ENCODE measurements at places on chromosomes 6 and 20.

DNA sequence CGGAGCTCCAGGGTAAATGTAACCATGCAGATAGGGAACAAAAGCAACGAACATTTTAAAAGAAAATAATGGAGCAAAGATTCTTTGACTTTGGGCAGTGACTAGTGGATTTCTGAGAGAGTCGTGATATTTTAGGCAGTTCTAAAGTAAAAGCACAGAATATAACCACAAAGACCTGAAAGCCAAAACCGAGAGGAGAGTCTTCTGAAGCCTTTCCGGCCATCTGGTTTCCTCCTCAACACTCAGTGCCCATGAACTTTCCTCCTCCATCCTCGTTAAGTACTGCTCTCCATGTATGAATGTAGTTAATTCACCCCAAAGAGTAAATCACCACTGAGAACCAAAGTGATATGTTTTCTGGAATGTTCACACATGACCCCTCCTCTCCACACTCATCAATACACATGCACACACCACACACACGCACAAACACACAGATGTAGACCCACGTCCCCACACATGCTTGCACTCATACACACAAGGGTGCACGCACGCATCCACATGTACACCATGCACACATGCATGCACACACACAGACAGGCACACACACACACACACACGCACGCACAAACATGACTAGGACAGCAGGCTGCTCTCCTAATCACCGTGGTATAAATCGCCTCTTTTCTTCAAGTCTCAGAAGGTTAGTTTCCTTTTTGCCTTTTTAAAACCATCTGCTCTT, 109.5 kb downstream of the MYLK4 start:
- DNase-seq: no peak

GRCh38 chr6:75935473-75935793, 137.0 kb downstream of the IMPG1 start:
- DNase-seq: no peak

- no peak for DNase-seq
These were observed 5.3 kb downstream of the LINC00237 start for GRCh38 chr20:21100578-21101452.

- DNase-seq: no peak
These were observed 229.1 kb downstream of the NFATC2 start for GRCh38 chr20:51313358-51313827.

- DNase-seq: no peak
These were observed 29.1 kb upstream of the PHACTR3 start for GRCh38 chr20:59575216-59575615.

GRCh38 chr6:108658174-108658573, 97.5 kb downstream of the FOXO3 start:
- DNase-seq: no peak

- peak; percentile 64 for DNase-seq
These were observed 14.2 kb downstream of the PAX1 start for GRCh38 chr20:21719592-21720214.

GRCh38 chr6:25266456-25267100, 12.6 kb upstream of the CARMIL1 start:
- no peak for DNase-seq

- peak; percentile 71 for DNase-seq
These were observed 24.0 kb downstream of the MTFR2 start for GRCh38 chr6:136226027-136226673.

GRCh38 chr20:36833275-36834020, 42.5 kb upstream of the TLDC2 start:
- peak; percentile 29 for DNase-seq

GRCh38 chr6:145878591-145879295, 64.1 kb upstream of the FBXO30 start:
- DNase-seq: no peak

DNA sequence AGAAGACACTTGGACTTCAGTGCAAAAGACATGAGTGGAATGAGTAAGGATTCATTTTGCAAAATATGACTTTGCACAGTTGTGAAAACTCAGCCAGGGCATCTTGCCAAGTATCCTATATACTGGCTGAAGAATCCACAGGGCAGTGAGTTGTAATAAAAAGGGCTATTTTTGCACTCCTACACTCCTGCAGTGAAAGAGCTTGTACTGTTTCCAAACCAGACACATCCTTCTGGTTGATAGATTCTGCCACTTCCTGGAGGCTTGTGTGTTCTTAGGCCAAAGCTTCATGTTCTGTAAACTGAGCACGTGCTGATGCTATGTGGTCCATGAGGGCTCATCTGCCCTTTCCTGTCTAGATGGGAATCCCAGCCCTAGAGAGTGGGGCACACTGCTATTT, 34.9 kb downstream of the GMPR start:
- no peak for DNase-seq

DNA sequence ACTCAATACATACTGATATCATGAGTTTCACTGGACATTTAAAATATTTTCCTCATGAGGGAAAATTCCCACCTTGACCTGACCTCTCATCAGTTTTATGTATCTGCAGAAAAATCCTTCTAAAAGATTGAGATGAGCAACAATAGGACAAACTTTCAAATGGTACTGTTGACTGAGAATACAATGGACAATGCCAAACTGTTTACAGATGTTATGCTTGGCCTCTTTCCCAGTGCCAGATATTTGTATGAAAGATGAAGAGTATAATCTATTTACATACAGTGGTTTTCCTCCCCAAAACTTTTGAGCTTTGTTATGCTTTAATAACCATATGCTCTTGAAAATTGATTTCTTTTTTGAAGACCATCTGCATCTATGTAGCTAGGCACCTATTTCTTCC, 245.1 kb upstream of the RSPO3 start:
- DNase-seq: no peak

GRCh38 chr6:27541212-27541932, 68.5 kb upstream of the ZNF184 start:
- no peak for DNase-seq

- DNase-seq: no peak
These were observed 315.1 kb upstream of the PRND start for GRCh38 chr20:4406627-4407026.

DNA sequence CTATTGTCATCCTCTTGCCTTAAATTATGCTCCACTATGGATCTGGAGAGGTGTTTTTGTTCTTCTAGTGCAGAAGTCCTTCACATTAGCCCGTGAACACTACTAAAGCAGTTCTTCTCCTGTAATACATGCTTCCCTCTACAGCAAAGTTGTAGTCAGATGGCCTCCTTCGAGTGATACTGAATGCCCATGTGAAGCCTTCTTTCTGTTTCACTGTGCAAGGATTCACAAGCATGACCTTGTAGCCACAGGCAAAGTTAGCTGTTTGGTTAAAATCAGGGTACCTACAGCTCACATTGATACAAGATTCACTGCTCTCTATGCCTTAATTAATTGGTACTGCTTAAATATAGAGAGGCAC, 47.6 kb downstream of the ARHGAP18 start:
- no peak for DNase-seq

- no peak for DNase-seq
These were observed 18.7 kb upstream of the PLCG1 start for GRCh38 chr20:41118632-41119031.

DNA sequence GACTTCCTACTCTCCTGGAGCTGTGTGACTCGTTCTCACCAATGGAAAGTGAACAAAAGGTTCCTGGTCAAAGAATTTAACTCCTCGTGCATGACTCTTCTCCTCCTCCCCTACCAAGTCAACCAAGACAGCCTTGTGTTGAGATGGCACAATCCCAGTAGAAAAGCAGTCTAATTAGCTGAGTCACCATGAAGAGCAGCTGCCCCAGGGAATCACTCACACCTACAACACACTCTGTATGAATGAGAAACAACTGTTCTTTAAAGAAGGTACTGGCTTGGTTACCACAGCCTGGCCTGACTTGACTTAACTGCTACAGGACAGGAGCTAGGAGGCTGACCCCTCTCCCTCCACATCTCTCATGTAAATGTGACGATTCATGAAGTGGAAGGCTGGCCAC, 2.9 kb upstream of the HLA-DOB start:
- no peak for DNase-seq

DNA sequence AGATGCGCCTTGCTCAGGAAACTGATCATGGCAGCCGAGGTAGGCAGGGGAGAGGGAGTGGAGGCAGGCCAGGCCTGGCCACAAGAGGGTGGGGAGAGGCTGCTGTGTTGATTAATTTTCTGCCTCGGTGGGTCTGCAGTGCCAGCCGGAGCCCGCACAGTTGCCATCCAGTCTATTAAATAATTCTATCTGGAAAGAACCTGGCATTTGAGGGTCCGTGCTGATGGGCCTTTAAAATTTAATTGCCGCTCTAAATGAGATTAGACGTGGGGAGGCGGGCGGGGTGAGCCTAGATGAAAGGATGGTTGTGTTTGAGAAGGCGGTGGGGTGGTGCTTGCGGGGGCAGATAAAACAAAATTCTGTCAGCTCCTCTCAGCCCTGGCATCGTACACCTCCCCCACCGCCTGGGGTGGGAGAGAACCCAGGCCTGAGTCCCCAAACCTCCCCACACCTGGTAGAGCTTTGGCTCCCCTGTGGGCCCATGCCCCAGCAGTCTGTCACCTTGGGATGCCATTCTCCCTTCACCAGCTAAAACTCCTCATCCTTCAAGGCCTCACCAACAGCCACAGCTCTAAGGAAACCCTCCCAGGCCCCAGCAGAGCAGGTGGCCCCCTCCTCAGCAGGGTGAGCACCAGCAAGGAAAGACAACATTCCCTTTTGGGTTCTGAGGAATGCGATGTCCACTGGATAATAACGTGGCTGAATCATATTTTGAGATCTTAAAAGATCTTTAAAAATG, 167.3 kb downstream of the GRM4 start:
- no peak for DNase-seq

DNA sequence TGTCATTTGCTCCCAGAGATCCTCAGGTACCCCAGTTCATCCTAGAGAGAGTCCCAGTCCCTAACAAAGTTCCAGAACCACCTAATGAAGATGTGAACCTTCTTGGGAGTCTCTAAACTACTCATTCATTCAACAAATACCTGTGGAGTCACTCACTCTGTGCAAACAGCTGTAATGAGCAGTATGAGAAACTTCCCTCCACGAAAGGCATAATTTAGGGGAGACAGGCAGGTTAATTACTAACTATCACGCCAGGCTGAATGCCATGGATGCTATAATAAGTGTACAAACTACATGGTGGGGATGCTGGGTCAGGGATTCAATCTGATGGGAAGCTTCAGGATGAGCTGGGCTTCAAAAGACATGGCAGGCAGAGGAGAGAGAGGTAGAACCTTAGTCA, 70.1 kb upstream of the AFDN start:
- no peak for DNase-seq

GRCh38 chr20:62367633-62368391, 700 bp upstream of the LAMA5 start:
- DNase-seq: peak; percentile 91

GRCh38 chr20:56217829-56218228, 30.7 kb upstream of the MC3R start:
- no peak for DNase-seq

DNA sequence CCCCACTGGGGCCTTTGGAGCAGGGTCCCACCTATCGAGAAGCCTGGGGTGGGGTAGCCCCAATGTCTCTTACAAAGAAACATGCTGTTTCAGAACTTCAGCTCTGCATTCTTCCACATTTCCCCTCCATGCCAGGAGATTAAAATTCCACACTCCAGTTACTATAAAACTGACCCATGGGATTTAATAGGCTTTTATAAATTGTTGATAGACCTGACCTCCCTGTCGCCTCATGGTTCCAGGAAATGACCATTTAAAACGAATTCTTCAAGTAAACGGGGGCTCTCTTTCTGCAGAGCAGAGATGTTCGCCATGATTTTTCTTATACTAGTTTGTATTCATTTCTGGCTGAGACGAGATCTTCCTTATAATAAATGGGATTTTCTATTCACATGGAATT, 19.3 kb downstream of the RIN2 start:
- DNase-seq: no peak

DNA sequence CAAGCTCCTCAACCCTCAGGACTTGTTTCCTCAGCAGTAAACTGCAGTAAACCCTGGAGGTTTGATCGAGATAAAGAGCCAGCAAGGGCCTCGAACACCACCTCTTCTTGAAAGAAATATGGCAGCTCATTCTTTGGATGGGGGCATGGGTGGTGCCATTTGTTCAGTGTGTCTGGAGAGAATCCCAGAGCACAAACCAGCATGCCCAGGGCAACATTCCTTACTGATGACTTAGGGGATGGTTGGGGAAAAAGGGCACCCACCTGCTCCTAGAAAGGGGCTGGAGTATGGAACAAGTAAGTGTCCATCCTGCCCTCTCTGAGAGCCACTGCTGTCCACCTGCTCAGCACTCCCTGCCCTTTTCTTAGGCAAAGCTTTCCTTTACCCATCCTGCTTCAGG, 31.3 kb upstream of the ZFAND3 start:
- DNase-seq: no peak

GRCh38 chr6:40966860-40967259, 72.2 kb downstream of the UNC5CL start:
- no peak for DNase-seq

- no peak for DNase-seq
These were observed 65.2 kb upstream of the PDE10A start for GRCh38 chr6:165728216-165728615.

DNA sequence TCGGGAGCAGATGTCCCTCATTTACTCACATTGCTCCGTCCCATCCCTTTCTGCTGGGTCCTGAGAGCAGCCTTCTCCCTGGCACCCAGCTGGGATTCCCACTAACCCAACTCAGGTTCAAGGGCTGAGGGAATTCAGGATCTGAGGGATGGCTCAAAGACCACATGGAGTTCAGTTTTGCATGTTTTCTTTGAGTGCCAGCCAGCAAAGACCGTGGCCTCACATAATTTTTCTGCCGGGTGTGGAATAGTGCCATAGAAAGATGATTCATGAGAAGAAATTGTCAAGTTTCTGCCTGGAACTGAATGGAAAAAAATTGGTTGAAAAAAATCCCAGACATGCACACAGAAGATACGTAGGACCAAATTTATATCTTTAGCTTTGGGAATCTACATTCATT, 168.6 kb downstream of the CD83 start:
- DNase-seq: peak; percentile 70

GRCh38 chr20:17014217-17014616, 212.6 kb upstream of the PCSK2 start:
- DNase-seq: peak; percentile 6

GRCh38 chr6:134061440-134061839, 9.0 kb upstream of the SLC2A12 start:
- no peak for DNase-seq

- DNase-seq: no peak
These were observed 3.6 kb downstream of the B3GALT4 start for GRCh38 chr6:33280539-33280938.

- DNase-seq: no peak
These were observed 112.9 kb upstream of the RPS6KA2 start for GRCh38 chr6:166739976-166740318.

DNA sequence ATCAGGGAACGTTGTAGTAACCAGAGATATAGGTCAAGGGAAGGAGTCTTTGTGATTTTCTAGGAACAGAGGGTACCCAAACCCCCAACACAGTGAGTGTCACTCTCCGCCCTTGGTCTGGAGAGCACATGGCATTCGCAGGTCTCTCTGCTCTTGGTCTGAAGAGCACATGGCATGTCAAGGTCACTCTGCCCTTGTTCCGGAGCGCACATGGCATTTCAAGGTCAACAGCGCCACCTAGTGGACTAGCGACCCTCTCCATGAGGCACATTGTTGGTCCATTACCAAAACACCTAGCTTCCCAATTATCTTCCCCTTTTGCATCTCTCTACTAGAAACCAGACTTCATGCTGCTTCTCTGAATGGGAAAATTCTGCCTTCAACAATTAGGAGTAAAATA, 260.0 kb downstream of the C6orf118 start:
- peak; percentile 1 for DNase-seq

GRCh38 chr6:140602431-140603248, 1228.2 kb upstream of the CITED2 start:
- DNase-seq: no peak

- DNase-seq: no peak
These were observed 31.8 kb downstream of the KCNG1 start for GRCh38 chr20:50991076-50991475.

- peak; percentile 19 for DNase-seq
These were observed 58.4 kb downstream of the SMLR1 start for GRCh38 chr6:130885392-130886192.

Measured in NCI-H446 (cell line).